Kidney (tissue), 22 donors: ENCODE measurements at places on chromosomes 5 and 9.

GRCh38 chr5:67643536-67643935, 446.9 kb upstream of the CD180 start:
- no peak for DNase-seq

GRCh38 chr5:15577831-15578230, 77.9 kb downstream of the FBXL7 start:
- no peak for DNase-seq

GRCh38 chr5:172801179-172801671, 30.2 kb upstream of the DUSP1 start:
- no peak for DNase-seq

DNA sequence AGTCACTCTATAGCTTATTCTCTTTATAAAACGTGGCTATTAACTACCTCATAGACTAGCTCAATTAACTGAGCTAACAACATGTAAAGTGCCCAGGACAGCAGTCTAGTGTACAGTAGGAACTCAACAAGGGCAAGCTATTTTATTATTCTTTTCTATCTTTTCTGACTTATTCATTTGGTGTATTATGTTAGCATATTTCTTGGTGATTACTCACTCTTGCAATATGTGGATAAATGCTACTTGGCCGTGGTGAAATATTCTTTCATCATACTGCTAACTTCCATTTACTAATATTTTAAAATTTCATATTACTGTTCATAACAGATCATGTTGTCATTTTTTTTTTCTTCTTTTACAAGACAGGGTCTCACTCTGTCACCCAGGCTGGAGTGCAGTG, 4.9 kb downstream of the SLC25A51 start:
- no peak for DNase-seq

DNA sequence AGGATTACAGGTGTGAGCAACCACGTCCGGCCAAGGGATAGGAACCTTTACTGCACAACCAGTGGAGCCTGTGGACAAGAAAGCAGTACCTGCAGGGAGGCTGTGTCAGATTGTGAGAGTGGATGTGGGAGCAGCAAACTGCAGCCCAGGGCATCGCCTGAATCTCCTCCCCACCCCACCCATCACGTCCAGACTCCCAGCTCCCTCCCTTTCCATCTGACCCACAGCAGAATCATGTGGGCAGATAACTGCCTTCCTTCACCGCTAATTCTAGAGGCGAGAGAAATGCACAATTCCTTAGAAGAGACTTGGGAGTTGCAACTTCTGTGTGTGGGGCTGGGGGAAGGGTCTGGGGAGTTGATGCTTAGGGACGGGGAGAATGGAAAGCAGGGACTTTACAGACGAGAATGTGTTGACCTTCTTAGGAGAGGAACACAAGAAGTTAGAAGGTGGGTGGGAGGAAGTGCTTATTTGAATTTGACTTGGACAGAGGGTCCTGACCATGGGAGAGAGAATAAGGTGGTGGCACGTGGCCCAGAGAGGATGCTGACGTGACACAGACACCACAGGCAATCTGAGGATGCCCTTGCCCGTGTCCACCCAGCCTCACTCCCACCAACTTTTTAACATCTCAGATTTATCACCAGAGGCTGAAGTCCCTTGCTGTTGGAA, 4.5 kb upstream of the LCP2 start:
- no peak for DNase-seq
